ELR (cell line): ENCODE measurements at places on chromosomes 11 and 22.

- peak; percentile 13 for DNase-seq
These were observed 7.3 kb upstream of the KCNJ1 start for GRCh38 chr11:128874427-128874826.

DNA sequence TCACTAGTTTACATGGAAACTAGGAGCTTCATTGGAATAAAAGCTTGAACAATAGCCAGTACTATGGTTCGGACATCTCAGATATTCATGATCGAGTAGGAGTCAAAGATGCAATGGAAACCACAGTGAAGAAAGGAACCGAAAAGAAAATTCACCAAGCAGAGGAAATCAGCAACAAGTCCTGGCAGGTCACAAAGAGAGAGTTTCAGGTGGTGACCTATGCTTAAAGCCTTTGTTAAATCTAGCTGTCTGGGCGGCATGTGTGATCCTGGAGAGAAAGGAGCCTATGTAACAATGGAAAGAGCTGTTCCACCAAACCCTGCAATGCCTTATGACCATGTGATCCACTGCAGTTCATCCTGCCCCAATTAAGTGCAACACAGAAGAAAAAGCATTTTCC lies 68.9 kb upstream of the POU2AF2 start:
- DNase-seq: no peak

- DNase-seq: peak; percentile 33
These were observed 63.9 kb downstream of the GAS2 start for GRCh38 chr11:22730319-22730718.

DNA sequence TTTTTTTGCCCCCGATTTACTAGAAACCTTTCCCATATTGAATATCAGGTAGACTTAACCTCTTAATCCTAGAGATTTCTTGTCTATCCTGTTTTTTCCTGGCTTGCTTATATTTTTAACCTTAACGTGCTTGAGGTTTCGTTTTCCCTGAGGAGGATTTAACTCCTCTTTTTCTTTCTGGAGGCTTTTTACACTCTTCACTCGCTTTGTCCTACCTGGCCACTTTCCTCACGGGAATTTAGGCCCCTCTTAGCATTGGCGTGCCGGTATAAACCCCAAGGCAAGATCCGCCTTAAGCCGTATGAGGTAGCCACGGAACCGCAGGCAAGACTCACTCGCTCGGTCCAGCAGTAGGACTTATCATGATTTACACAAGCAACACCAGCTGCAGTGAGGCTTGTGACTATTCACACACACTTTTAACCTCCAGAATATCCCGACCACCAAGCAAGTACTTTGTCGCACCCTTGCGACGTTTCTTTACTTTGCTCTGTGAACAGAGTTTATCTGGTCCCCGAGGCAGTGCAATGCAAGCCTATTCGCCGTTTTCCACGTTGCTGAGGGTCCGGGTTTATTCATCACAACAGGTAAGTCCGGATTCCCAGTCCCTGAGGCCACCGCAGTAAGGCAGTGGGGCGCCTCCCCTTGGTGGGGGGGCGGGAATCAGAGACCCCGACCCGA lies 20.6 kb upstream of the ALDH3B2 start:
- no peak for DNase-seq

DNA sequence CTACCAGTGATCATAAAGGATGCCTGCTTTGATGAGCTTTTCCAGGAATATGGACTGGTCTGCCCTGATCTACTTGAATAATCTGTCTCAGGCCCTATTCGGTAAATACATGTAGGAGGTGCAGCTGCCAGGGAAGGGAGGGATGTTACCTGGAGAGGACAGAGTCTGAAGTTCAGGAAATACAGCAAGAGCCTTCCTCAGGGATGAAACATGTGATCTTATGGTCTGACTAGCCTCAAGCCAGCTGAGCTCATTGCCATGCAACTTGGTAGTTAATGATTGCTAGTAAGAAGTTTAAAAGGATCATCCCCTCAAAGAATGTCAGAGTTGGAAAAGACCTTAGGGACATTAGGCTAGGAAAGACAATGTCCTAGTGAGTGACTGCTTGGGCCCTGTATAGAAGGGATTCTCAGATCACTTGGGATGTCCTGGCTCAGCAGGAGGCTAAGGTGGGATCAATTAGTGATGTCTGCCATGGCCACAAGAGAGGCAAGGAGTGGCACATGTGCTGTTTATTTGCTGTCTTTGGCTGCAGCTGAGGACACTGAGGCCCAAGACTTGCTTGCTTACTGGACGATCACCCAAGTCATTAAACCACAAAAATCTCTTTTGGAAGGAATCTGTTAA lies 18.5 kb downstream of the PTPRJ start:
- no peak for DNase-seq

GRCh38 chr11:132343445-132344175 lies 973.2 kb downstream of the NTM start:
- DNase-seq: peak; percentile 16

- no peak for DNase-seq
These were observed 102.0 kb downstream of the GRIK4 start for GRCh38 chr11:120613264-120614226.

GRCh38 chr22:28989035-28989464 lies 72.6 kb downstream of the C22orf31 start:
- no peak for DNase-seq

GRCh38 chr11:72859126-72859525 lies 44.9 kb downstream of the ATG16L2 start:
- DNase-seq: peak; percentile 48

DNA sequence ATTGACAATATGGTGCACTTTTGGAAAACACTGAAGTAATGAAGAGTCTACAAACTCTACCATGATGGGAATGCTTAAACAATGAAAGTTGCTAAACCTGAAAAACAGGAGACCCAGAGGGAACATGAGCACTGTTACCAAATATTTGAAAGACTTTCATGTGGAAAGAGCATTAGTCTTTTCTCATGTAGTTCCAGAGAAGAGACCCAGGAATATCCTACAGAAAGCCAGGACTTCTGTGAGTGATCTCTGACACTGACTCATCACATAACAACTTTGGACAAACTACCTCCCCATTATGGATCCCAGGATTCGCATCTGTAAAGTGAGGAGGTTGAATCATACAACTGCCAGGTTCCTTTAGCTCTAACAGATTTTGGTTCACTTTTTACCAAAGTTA lies 62.2 kb downstream of the FAM181B start:
- DNase-seq: no peak

GRCh38 chr22:43924877-43925276 lies 1.3 kb downstream of the PNPLA3 start:
- DNase-seq: no peak
